ENCODE measurements at places on chromosomes 6 and 20.

- no peak for DNase-seq
- H3K4me1 ChIP-seq: no peaks in the 10 kb centered on the region
- H3K36me3 ChIP-seq: no peaks in the 10 kb centered on the region
- H3K27ac ChIP-seq: no peak overlapping the region
- H3K4me3 ChIP-seq: no peak overlapping the region
These were observed 139.5 kb downstream of the ERMARD start for GRCh38 chr6:169890901-169891300.

DNA sequence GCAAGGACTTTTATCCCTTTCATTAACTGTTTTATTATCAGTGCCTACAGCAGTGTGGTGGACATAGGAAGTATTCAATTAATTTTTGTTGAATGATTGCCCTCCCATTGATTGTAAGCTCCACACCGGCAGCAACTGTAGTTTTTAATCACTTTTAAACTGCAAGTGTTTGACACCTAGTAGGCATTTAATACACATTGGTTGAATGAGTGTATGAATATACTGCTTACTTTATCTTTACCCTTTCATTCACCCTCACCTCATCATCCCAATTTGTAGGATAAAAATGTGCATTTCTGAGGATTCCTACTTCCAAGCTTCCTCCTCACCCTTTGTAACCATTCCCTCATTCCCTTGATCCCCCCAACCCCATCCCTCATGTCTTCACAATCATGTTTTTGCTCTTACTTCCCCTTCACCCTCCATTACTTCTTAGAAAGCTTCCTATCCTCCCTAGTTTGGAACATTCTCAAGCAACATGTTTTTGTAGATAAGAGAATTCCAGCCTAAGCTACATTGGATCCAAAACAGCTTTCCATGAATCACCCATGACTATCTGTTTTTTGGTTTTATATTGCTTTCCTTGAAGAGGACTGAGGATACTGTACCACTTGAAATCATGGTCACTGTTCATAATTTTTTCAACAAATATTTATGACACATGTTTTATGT is 955 bp upstream of the SLC26A8 start:
- no peaks in the 10 kb centered on the region for H3K36me3 ChIP-seq
- peak overlapping the region; percentile 20 for H3K4me3 ChIP-seq
- no peak for DNase-seq
- H3K27ac ChIP-seq: no peak overlapping the region
- H3K27me3 ChIP-seq: peaks cover 12% of the 10 kb centered on the region

DNA sequence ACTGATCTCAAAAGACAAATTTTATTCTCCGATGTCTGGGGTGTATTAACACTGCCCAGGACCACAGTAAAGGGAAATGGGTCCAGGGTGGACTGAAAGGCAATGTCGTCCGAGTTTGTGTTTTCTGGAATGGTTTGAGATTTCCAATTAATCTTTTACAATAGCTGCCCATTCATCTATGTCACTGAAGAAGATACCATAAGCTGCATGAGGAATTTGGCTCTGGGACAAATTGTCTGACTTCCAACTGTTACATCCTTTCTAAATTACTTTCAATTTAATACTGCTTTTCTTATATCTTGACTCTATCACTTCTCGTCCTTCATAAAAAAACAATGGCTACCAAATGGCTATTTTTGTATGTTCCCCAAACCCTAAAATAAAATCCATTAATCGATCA is 130.7 kb upstream of the KCNK16 start:
- no peaks in the 10 kb centered on the region for H3K27me3 ChIP-seq

DNA sequence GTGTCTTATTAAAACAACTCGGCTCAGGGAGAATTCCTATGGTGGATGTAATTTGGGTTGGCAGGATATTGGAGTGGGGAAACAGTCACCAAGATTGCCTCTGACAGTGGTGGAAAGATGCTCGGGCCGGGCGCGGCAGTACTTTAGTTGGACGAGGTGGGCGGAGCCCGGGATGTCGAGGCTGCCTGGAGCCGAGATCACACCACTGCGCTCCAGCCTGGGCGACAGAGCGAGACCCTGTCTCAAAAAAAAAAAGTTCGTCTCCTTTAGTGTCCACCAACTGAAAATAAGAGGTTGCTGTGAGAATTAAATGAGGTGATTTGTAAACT is 621 bp downstream of the NOL7 start:
- peak; percentile 60 for DNase-seq
- no peaks in the 10 kb centered on the region for H3K36me3 ChIP-seq
- H3K4me1 ChIP-seq: peaks cover 9% of the 10 kb centered on the region
- no peaks in the 10 kb centered on the region for H3K27me3 ChIP-seq
- peak overlapping the region; percentile 94 for H3K27ac ChIP-seq

- H3K27me3 ChIP-seq: peaks cover 10% of the 10 kb centered on the region
- H3K4me1 ChIP-seq: no peaks in the 10 kb centered on the region
- H3K36me3 ChIP-seq: peaks cover 4% of the 10 kb centered on the region
- no peak overlapping the region for H3K4me3 ChIP-seq
These were observed 59.8 kb downstream of the MRPL14 start for GRCh38 chr6:44067173-44068139.

- peaks cover 2% of the 10 kb centered on the region for H3K4me1 ChIP-seq
- no peaks in the 10 kb centered on the region for H3K36me3 ChIP-seq
- DNase-seq: no peak
- H3K27me3 ChIP-seq: no peaks in the 10 kb centered on the region
These were observed 534.1 kb upstream of the JAG1 start for GRCh38 chr20:11207749-11208502.

DNA sequence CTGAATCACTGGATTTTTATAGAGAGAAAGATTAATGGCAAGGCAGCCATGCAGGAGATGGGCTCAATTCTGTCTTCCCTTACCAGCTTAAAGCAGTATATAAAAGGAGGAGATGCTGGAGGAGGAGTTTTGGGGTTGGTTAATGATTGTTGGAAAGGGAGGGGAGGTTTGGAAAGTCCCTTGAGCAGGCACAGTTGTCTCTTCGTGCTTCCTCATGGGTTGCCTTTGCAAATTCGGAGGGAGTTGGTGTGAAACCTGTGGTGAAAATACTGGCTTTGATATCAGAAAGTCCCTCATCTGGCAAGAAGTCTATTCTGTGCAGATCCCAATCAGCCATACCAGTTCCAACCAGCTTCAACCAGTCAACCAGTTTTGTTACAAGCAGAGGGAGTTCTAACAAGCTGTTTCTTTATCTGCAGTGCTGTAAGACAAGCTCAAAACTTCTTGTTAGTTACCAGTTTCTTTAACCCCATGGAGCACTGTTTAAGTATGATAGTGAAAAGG is 107.0 kb downstream of the HIVEP1 start:
- no peak for DNase-seq
- H3K27ac ChIP-seq: no peak overlapping the region
- H3K36me3 ChIP-seq: peaks cover 12% of the 10 kb centered on the region
- peaks cover 3% of the 10 kb centered on the region for H3K4me1 ChIP-seq
- no peak overlapping the region for H3K4me3 ChIP-seq

- no peaks in the 10 kb centered on the region for H3K36me3 ChIP-seq
- no peak for DNase-seq
- peaks cover 58% of the 10 kb centered on the region for H3K4me1 ChIP-seq
- peak overlapping the region; percentile 26 for H3K4me3 ChIP-seq
- H3K27me3 ChIP-seq: peaks cover 7% of the 10 kb centered on the region
These were observed 58.0 kb upstream of the CCDC167 start for GRCh38 chr6:37557645-37558114.

- no peaks in the 10 kb centered on the region for H3K36me3 ChIP-seq
- DNase-seq: no peak
- no peaks in the 10 kb centered on the region for H3K4me1 ChIP-seq
- no peak overlapping the region for H3K4me3 ChIP-seq
These were observed 2.3 kb upstream of the HLA-DMA start for GRCh38 chr6:32954986-32955802.

DNA sequence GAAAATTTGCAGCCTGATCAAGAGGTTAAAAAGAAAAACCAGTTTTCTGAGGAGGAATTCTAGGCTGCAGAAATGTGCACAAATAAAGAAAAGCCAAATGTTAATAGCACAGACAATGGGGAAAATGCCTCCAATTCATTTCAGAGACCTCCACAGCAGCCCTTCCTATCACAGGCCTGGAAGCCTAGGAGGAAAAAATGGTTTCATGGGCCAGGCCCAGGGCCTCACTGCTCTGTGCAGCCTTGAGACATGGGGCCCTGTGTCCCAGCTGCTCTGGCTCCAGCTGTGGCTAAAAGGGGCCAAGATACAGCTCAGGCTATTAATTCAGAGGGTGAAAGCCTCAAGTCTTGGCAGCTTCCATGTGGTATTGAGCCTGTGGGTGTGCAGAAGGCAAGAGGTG is 18.9 kb downstream of the AHI1 start:
- no peaks in the 10 kb centered on the region for H3K27me3 ChIP-seq
- no peak overlapping the region for H3K4me3 ChIP-seq
- DNase-seq: no peak
- H3K36me3 ChIP-seq: peaks cover 37% of the 10 kb centered on the region
- no peaks in the 10 kb centered on the region for H3K4me1 ChIP-seq
- no peak overlapping the region for H3K27ac ChIP-seq

DNA sequence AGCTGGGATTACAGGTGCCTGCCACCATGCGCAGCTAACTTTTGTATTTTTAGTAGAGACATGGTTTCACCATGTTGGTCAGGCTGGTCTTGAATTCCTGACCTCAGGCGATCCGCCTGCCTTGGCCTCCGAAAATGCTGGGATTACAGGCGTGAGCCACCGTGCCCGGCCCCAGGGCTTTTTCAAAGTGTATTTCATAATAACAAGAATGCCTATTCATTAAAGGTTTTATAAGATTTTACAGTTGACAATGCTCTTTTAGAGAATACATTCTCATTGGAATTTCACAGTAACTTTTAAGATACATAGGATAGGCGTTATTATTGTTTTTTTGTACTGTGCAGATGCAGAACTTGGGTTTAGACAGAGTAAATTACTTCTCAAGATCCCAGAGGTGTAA is 52.6 kb upstream of the PTPRK start:
- no peak overlapping the region for H3K4me3 ChIP-seq
- no peak for DNase-seq

DNA sequence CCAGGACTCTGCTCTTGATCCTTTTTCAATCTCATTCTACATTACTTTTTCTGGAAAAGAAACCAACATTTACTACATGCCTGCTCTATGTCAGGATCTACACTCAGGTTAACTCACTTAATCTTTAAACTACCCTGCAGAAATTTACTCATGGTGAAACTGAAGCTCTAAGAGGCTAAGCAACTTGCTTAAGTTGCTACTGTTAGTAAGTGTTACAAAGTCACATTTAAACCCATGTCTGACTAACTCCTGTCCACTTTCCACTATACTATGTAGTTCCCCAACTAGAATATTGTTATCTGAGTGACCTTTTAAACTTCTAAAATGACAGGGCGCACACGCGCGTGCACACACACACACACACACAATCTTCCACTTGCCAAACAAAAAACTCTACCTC is 5.0 kb downstream of the CEP162 start:
- no peak overlapping the region for H3K27ac ChIP-seq
- no peaks in the 10 kb centered on the region for H3K27me3 ChIP-seq
- no peaks in the 10 kb centered on the region for H3K36me3 ChIP-seq
- no peak for DNase-seq
- peaks cover 2% of the 10 kb centered on the region for H3K4me1 ChIP-seq

DNA sequence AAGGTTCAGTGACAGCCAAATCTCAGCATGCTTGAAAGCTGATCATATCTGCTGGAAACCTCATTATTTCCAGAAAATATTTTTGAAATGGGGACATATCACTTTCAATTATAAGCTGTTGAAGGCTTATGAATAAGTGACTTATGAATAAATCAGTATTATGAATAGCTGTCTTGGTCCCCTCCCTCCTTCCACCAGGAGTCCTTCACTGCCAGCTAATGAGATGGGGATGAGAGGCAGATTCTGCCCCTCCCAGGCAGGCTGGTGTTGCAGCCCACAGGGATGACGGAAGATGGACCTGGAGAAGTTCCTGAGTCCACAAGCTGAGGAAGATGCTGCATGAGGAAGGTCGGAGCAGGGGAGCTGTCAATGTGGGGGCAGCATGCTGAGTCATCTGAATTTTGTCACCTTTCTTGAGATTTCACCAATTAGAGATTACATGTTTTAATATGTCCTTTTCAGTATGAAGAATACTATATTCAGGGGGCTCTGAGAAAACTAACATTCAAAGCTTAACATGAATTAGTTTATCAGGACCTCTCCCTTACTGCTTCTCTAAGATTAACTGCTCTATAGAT is 112.2 kb downstream of the DTNBP1 start:
- peaks cover 12% of the 10 kb centered on the region for H3K4me1 ChIP-seq
- DNase-seq: no peak
- no peaks in the 10 kb centered on the region for H3K27me3 ChIP-seq
- no peaks in the 10 kb centered on the region for H3K36me3 ChIP-seq
- H3K27ac ChIP-seq: no peak overlapping the region

DNA sequence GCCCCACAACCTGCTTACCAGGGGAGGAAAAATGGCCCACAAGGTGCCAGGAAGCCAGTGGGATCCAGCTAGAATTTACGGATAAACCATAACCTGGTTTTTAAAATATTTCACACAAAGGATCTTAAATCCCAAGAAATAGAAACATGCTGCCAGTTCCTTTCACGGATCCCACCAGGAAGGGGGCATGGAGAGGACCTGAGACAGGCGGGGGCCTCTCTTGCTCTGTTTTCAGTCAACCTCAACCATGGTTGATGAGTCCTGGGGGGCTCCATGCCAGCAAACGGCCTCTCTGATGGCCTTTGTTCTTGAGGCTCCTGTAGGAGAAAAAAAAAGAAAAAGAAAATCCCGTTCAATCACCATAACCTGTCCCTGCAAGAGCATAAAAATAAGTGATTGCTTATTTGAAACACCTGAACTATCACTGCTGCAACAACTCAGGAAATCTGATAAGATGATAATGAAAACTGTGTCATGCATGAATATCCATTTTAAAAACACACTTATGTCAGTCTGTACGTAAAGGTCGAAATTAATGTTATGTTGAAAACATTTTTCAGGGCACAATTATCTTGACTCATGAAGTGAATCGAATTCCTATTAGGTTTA is 125.8 kb upstream of the CST7 start:
- no peak overlapping the region for H3K27ac ChIP-seq
- no peak overlapping the region for H3K4me3 ChIP-seq
- H3K4me1 ChIP-seq: no peaks in the 10 kb centered on the region
- no peaks in the 10 kb centered on the region for H3K36me3 ChIP-seq
- H3K27me3 ChIP-seq: peaks cover 5% of the 10 kb centered on the region
- DNase-seq: no peak

GRCh38 chr20:53847837-53848170 is 222.6 kb downstream of the BCAS1 start:
- H3K4me3 ChIP-seq: no peak overlapping the region
- no peak for DNase-seq
- no peaks in the 10 kb centered on the region for H3K36me3 ChIP-seq
- H3K4me1 ChIP-seq: peaks cover 3% of the 10 kb centered on the region
- H3K27me3 ChIP-seq: peaks cover 2% of the 10 kb centered on the region

DNA sequence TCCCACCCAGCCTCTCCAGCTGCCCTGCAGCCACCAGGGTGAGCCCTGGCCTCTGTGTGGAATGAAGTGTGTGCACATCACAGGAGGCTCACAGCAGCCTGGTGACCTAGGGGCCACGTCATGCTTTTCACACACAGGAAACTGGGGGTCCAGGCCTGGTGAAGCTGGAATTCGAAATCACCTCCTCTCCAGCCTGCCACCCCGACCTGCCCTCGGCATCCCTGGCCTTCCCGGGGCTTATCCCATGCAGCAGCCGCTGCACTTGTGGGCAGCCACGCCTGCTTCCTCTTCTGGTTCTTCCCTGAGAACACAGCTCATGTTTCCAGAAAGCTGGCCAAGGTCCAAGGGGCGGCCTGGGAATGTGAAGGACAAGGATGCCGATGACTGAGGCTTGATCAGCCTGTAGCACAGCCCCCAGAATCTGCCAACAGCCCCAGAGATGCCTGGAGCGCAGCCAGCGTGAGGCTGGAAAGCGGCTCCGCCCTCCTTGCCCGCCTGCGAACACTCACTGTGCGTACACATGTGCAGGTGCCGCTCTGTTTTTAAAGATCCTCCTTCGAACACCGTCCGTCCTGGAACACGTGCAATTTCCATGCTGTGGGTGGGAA is 4.2 kb upstream of the NTSR1 start:
- no peak overlapping the region for H3K4me3 ChIP-seq
- H3K27ac ChIP-seq: no peak overlapping the region
- peaks cover 30% of the 10 kb centered on the region for H3K4me1 ChIP-seq
- peaks cover 11% of the 10 kb centered on the region for H3K27me3 ChIP-seq

All from glutamatergic neuron (in vitro differentiated cells).